NCI-H2081 treated with DMSO at 0.1 percent for 48 hours (cell line): ENCODE measurements at places on chromosomes 6 and 20.

DNA sequence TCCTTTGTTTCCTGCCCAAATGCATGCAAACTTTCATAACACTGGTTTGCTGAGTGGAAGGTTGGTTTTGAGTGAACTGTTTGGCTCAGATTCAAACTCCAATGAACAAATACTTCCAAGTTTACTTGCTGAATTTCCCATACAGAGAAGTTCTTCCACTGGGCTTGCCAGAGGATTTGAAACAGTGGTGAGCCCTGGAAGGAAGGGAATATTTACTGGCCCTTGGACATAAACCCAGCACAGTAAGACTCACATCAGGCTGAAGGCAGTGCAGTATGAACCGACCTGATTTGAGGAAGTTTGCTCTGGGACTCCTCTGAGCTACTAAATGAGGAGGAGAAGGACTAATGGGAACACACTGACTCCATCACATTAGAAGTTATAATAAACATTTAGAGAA lies 3.8 kb downstream of the TRAF3IP2 start:
- no peak for DNase-seq

GRCh38 chr20:51305316-51306052 lies 237.0 kb downstream of the NFATC2 start:
- no peak for DNase-seq

DNA sequence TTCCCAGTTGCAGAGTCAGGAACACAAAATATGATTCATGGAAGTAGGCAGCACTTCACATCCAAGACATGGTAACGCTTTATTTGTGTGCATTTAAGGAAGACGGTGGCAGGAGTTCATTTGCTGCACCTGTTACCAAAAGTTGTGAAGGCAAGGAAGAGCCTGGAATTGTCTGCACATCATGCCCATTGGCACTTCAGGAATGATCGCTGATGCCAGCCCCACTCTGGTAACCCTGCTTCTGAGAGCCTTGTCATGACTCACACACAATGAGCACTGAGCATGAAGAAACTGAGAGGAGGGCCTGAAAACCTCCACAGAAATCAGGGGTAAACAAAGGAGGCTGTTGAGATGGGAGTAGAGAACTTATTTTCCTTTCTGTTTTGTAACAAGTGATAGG lies 181.1 kb downstream of the RPS12 start:
- DNase-seq = no peak

GRCh38 chr6:167568407-167569024 lies 243.6 kb downstream of the TTLL2 start:
- no peak for DNase-seq

DNA sequence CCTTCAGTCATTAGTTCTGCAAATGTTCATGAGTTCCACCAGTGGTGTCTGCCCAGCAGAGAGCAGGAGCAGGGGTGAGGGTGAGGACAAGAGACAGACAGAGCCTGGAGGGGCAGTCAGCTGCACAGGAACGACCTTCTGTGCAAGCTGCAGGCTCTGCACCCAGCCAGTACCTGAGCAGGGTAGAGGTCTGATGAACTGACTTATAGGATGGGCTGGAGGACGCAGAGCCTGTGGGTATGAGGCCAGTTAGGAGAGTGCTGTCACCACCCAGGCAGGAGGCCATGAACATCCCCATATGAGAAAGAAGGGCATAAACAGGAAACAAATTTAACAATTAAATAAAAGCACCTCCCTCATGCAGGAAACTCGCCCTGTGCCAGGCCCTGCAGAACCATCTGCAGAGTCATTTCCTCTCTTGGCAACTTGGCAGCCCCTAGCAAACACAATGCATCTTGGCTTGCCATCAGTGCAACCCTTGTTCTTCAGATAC lies 17.9 kb downstream of the C6orf15 start:
- DNase-seq = no peak

DNA sequence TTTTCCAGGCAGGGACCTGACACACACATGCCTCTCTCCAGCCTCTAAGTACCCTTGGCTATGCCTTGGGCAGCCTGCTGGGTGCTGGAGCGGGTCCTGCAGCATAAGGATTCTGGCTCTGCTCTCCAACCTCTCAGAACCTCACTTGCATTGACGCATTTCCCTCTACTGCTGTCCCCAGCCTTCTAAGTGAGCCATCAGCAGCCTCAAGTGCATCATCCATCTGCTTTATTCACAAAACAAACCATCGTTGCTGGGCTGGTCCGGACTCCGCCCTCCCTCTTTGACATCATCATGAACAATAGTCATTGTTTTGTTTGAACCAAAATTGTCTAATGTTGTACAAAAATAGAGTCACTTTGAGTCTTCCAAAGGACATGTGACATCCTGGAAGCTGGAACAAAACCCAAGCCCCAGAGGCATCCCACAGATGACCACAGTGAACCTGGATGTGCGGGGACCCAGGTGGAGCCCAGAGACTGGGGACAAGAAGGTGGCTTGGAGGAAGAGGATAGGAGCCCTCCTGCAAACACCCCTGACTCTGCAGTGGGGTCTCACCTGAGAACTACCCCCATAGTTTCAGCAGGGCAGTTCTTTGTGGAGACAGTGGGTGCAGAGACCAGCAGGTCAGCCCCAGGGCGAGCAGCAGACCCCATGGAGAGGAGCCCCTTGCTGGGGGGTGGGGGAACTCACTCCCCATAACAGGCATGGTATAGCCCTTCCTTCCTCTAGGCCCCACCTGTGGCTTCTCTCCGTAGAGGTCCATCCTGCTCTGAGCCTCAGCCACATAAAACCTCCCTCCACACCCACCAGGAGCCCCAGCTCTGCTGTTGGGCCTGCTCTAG lies 230.1 kb downstream of the SYNDIG1 start:
- no peak for DNase-seq

DNA sequence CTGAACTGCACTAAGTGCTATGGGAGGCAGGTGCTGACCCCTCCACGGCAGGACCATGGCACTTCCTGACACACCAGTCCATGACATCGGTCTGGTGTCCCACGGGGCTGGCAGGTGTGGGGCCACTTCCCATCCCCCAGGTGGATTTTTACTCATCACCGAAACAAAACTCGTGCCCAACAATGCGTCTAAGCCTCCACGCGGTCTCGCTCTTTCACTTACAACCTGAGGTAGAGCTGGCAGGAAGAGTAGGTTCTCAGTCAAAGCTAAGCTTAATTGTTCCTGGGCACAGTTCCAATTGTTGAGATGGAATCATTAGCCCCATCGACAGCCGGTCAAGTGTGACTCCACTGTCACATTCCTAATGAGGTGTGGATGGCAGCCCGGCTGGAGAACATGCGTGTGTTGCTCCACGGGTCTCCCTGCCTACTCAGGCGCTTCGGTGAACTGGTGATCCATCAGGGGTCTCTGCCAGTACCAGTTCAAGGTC lies 125.7 kb downstream of the SLC23A2 start:
- DNase-seq = peak; percentile 77

DNA sequence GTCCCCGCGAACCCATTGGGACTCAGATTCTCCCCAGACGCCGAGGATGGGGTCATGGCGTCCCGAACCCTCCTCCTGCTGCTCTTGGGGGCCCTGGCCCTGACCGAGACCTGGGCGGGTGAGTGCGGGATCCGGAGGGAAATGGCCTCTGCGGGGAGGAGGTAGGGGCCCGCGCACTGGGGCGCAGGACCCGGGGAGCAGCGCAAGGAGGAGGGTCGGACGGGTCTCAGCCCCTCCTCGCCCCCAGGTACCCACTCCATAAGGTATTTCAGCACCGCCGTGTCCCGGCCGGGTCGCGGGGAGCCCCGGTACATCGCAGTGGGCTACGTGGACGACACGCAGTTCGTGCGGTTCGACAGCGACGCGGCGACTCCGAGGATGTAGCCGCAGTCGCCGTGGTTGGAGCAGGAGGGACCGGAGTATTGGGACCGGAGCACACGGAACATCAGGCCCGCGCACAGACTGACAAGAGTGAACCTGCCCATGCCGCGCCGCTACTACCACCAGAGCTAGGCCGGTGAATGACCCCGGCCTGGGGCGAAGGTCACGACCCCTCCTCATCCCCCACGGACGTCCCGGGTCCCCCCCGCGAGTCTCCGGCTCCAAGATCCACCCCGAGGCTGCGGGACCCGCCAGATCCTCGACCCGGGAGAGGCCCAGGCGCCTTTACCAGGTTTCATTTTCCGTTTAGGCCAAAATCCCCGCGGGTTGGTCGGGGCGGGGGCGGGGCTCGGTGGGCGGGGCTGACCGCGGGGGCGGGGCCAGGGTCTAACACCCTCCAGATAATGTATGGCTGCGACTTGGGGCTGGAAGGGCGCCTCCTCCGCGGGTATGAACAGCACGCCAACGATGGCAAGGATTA lies 15.7 kb upstream of the HLA-A start:
- DNase-seq = no peak

GRCh38 chr6:44022671-44023352 lies 104.4 kb downstream of the MRPL14 start:
- no peak for DNase-seq

DNA sequence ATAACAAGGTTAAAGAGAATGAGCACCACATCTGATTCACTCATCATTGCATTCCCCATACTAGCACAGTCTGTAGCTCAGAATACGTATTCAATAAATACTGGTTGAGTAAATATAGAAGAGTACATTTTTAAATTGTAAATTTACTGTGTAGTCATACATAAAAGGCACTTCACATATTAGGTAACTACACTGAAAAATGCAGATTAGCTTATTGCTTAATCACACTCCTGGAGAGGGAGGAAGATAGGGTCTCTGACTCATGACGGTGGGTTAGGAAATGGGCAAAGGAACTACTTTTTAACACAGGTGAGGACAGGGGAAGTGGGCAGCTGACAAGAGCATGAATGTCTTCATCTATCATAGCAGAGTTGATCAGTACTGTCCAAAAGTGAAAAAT lies 133.2 kb downstream of the TBC1D32 start:
- DNase-seq = no peak

GRCh38 chr6:2546901-2547300 lies 203.8 kb downstream of the MYLK4 start:
- DNase-seq = no peak

DNA sequence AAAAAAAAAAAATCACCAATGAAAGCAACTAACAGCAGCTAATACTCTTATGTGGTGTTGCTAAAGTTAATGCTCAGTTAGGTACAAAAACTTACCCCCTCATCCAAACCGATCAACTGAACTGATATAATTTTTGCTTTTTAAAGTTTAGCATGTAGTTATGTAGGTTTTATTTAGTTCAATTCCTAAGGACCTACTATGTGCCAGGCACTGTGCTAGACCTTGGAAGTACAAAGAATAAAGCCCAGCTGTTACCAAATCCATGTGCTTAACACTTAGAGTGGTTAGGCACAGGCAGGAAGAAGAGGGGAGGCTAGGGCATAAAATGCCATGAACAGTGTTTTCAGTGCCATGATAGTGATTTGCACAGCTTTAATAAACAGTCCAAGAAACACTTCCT lies 85.1 kb downstream of the PDSS2 start:
- DNase-seq = no peak

- no peak for DNase-seq
Observed at GRCh38 chr6:22801831-22802230, 232.5 kb downstream of the HDGFL1 start.

GRCh38 chr6:100554228-100554627 lies 89.5 kb upstream of the SIM1 start:
- no peak for DNase-seq

GRCh38 chr6:3081960-3082359 lies 13.7 kb downstream of the RIPK1 start:
- no peak for DNase-seq

- no peak for DNase-seq
Observed at GRCh38 chr6:158608221-158608620, 36.3 kb downstream of the DYNLT1 start.

DNA sequence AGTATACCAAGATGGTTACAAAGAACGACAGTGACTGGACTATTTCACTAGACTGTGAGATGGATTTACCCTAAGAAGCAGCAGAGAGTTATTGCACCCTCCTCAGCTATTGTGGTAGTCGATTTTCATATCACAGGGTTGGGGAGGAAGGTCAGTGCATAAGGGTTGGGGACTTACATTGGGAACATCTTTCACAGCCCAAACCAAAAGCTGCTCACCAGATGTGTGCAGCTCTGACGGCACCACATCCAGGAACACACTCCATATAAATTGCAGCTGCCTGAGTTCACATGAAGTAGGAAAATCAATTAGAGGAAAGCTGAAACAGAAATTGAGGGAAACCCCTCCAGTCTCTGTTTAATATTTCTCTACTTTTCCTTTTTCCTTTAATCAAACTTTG lies 470.5 kb upstream of the NRSN1 start:
- DNase-seq = no peak

DNA sequence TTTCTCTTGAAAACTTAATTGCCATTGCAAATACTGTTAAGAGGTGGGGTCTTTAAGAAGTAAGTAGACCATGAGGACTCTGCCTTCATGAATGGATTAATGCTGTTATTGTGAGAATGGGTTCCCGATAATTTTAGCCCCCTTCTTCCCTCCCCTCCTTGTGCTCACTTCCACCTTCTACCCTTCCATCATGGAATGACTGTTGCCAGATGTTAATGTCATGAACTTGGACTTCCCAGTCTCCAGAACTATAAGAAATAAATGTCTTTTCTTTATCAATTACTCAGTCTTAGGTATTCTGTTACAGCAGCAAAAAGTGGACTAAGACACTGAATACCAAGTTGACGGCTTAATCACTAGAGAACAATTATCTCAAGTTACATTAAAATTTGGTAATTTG lies 5.8 kb upstream of the FOXQ1 start:
- DNase-seq = no peak

DNA sequence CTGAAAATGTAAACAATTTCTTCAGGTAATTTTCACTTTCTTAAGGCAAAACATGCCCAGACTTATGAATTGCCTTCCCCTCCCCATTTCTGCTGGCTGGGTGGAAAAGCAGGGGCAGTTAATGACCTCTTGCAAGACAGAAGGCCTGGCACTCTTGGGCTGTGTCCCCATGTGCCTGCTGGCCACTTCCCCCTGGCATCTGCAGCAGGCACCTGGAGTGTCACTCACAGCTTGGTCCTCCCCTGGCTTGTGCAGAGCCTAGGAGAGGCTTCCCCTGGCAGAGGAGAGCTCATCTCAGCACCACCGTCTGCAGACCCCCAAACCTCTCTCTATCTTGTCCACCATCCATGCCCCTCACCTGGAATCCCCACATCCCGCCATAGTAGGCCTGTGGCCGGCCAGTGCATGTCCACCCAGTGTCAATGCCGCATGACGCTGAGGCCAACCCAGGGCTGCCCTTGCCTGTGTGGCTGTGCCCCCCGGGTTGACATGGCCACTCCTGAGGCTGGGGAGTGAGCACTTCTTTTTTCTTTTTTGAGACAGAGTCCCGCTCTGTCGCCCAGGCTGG lies 83.5 kb upstream of the SLC22A23 start:
- no peak for DNase-seq

DNA sequence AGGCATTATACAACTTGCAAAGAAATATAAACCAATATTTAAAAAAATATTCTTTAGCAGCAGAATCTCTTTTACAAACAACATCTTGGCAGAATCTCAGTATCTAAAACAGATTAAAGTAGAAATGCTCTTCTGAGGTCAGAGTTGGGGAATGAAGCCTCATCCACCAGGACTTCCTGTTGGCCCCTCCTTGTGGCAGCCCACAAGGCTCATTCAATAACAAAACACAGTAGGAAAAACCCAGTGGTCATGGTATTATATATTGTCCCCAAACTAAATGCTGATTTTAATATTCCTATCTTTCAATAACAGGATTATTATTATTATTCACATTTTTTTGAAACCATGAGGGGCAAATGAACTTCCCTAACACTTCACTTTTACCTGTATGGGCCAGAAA lies 368.6 kb downstream of the BTBD9 start:
- DNase-seq = no peak
